Stimulated activated CD4-positive, alpha-beta T cell treated with anti-CD3 and anti-CD28 coated beads, Interleukin-1b, Interleukin-23, amount 100 ng/mL, for 4 hours (primary cell): ENCODE measurements at places on chromosomes 11 and 22.

DNA sequence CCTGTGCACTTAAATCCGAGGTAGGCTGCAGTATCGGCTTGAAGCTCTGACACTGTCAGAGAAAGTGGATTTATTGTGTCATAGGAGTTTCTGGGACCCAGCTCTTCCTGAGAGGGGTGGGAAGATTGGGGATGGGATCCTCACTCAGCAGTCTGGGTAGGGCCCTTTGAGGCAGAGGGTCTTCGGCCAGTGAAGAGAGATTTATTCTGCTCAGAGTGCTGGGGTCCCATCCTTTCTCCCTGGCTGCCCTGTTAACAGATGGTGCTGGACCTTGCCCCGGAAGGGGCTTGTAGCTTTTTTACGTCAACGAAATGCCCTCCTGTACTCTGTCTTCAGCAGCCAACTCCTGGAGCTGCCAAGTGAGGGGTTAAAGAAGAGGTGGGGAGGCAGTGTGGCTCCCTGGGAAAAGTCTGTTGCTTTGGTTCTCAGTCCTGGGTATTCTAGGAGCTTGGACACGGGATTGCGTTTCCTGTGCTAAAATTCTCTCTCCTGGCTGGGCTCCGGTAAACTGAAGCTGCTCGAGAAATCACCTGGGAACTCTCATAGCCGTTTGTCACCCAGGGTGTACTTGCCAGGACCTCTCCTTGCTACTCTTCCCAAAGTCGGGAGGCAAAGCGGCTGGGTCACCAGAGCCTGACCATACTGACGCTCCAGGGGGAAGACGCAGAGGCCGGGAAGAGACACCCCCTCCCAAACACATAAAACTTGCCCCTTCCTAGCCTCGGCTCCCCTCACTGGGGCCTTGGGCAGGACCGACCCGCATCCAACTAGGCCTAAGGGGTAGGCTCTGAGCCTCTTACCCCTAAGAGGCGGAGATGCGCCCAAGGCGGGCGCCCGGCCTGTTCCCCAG is 806 bp upstream of the SMDT1 start:
- DNase-seq, result no peak

- DNase-seq, result peak; percentile 30
These were observed 41.8 kb upstream of the SORL1-AS1 start for GRCh38 chr11:121494355-121495099.

GRCh38 chr11:134134167-134134566 is 65.3 kb downstream of the JAM3 start:
- DNase-seq, result no peak

DNA sequence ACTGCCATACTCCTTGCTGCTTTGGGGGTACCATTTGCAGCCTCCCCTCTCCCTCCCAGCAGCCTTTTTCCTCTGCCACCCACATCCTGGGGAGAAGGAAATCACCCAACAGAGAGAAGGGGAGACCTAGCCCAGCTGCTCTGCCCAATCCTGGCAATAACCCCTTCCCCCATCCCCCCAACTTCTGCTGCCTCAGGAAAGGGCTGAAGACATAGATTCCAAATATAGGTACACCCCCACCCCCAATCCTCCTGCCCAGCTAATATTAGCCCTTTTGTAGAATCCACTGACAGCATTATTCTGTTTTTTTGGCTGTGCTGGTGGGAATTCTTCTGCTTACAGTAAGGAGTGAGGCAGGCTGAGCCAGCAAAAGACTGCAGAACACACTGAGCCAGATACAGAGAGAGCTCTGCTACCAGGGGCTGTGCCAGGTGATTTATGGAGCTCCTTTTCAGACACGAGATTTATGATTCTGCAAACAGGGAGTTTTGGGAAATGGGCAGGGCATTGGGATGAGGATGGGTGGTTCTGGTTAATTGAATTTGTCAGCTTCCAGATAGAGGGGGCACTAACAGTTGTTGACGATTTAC is 164.0 kb downstream of the TENM4 start:
- no peak for DNase-seq

GRCh38 chr11:22133776-22134175 is 59.1 kb upstream of the ANO5 start:
- DNase-seq, result no peak

GRCh38 chr11:9722893-9723292 is 59.0 kb downstream of the SWAP70 start:
- no peak for DNase-seq

DNA sequence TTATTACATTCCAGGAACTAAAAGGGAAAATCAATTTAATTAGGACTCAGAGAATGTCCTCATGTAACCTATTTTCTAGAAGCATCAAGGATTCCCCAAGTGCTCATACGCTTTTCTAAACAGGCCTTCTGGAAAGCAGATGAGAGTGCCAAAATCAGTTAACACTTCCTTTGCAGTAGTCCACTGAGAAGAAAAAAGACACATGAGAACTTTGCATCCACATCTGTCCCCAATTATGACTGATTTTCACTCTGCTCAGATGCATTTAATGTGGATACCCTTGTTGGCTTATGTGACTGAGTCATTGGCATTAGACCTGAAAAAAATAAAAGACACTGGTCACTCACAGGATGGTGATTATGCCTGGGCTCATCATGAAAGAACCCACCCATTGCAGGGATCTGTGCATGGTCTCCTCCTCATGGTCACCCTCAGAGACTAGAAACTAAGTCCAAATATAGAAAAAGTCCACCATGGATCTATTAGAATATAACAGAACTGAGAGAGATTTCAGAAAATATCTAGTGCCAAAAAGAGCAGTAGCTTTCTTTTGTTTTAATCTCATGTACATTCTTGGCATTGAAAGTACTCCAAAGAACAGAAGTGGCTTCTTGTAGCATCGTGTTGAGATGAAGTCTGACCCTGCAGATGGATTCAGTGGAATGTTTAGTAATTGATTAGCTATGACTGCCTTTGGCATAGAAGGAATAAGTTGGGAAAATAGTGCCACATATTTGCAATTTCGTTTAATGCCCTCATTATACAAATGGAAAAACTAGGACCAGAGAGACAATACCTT is 48.8 kb upstream of the FIBIN start:
- no peak for DNase-seq

DNA sequence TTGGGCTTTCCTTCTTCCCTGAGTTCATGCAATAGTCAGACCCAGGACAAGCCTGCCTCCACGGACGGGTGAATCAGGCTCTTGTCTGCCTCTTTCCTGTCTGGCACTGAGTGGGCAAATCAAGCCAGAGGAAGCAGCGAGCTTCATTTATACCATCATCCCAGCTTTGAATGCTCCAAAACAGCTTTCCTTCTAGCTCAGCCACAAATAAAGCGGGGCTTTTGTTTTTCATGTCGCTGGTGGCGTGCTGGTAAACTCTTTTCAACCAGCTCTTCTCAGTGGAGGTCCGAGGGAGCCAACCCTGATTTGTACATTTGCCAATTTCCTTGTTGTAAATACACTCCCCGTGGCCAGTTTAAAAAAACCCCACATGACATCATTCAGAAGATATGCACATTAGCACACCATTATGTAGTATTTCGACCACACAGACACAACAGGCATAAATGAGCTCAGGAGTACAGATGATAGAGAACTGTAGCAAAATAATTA is 8.6 kb downstream of the C11orf91 start:
- DNase-seq, result no peak

- DNase-seq, result peak; percentile 11
These were observed 747 bp downstream of the NXF1 start for GRCh38 chr11:62804310-62805075.

GRCh38 chr11:18384157-18384641 is 10.2 kb upstream of the LDHA start:
- DNase-seq, result no peak

DNA sequence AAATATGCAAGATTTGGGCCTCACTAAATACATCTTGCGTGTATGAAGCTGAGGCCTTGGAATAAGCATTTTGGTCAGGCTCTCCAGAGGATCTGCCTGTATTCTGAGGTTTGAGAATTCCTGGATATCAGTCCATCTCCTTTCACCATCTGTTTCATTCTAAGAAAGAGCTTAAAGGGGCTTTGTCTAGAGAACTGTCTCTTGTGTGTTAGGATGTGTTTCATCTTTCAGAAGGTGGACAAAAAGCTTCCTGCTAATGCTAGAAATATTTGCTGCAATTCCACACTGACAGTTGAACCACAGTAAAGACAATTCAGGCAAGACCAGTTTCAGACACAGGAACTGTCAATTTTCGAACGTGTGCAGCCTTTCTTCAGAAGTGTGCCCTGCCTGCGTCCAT is 185.4 kb downstream of the DBX1 start:
- DNase-seq, result no peak
